ENCODE measurements at places on chromosomes 6 and 20.

GRCh38 chr6:132300323-132300949, 100.8 kb downstream of the MOXD1 start:
- DNase-seq = no peak

GRCh38 chr20:20690676-20691476, 21.6 kb downstream of the RALGAPA2 start:
- DNase-seq = no peak

DNA sequence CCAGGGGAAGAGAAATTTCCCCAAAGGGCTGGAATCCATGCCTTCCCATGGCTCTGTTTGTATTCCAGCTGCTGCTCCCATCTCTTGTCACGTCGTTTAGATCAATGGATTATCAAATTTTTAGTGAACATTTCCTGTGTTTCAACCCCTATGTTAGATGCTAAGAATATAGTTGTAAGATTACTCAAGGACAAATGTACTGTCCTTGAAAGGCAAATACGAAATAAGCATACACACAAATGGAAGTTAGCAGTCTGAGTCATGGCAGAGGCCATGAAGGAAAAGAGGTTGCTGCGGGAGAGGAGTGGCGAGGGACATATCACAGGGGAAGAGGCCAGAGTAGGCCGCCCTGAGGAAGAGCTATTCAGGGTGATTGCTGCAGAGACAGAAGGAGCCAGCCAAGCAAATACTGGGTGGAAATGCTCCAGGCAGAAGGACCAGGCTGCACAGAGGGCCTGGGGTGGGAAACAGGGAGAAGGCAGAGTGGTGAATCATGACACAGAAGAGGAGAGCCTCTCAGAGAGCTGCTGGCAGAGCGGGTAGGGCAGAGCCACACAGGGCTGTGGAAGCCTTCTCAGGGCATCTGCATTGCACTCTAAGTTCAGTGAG, 219.2 kb upstream of the LRFN2 start:
- DNase-seq = no peak

- no peak for DNase-seq
These were observed 15.8 kb downstream of the REPS1 start for GRCh38 chr6:138972226-138972665.

GRCh38 chr6:144283646-144284477, 1.3 kb upstream of the UTRN start:
- no peak for DNase-seq
